ENCODE measurements at places on chromosomes 5 and 9.

DNA sequence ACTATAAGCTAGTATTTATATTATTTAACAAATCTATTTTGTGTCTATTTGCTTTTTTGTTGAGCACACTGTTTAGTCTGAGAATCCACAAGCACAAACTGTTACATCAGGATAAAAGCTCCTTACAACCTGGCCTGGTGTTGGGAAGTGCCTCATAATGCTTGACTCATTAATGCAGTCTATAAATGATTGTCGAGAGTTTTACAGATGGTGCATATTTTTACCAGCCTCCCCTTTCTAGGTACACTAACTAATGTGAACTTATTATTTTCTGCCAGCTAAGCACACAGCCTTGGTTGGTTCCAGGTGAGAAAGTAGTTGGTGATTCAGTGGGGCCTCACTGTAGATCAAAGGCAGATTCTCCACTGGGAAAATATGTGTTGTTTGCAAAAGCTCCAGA, 151.0 kb upstream of the ADAMTS16 start:
- DNase-seq = no peak

GRCh38 chr5:10499776-10500175, 58.1 kb downstream of the ROPN1L start:
- DNase-seq = no peak

DNA sequence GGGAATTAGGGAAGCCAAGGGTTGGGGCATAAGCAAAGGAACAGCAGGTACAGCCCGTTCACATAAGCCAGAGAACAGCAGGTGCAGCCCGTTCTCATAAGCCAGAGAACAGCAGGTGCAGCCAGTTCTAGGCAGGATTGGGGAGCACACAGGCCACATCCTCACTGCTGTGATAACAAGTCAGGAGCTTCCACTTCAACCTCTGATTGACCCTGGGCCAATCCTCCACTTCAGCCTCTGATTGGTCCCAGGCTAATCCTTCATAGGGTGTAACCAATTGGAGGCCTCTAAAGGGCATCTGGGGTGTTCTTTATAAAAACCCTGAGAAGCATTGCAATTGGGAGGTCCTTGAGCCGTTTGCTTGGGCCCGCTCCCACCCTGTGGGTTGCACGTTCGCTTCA, 27.5 kb downstream of the CEL start:
- no peak for DNase-seq

DNA sequence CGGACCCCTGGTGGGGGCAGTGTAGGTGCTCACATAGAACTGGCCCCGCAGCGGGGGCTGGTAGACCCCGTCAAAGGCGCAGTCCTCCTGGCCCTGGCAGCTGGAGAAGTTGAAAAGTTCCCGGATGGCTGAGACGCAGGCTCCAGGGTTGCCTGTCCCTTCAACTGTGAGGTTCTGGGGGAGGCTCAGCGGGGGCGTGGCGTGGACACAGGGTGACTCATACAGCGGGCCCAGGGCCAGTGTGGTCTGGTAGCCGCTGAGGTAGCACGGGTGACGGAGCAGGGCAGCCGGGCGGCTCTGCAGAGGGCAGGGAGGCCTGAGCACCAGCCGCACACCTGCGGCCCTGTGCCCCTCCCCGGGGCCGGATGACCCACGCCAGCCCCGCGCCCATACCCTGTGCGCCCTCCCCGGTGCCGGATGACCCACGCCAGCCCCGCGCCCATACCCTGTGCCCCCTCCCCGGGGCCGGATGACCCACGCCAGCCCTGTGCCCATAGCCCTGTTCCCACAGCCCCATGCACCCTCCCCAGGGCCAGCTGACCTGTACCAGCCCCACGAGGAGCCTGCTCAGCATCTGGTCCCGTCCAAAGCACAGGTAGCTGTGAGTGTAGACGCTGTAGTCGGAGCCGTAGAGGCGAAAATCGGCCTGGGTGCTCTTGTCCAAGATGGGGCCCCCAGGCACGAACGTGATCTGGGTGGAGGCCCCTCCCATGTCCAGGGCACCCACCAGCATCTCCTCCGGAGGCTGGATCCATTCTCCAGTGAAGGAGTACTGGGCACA, 5.0 kb downstream of the ENTPD8 start:
- peak; percentile 30 for DNase-seq

GRCh38 chr5:107331882-107332281, 338.9 kb downstream of the EFNA5 start:
- DNase-seq = no peak

DNA sequence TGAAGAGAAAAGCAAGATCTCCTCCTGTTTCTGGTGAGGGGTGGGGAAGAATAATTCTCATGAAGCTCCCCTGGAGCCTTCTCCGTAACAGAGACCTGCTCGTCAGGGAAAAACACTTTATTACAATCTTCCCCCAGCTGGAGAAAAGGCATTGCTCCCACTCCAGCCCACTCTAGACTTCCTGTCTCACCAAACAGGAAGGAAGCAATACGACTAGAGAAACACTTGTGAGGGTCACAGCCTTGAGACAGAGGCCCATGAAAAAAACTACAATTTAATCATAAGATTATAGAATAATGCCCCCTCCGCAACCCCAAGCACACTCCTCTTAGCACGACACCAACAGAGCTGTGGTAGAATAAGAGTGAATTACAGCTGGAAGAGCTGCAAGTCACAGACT, 197.2 kb upstream of the S1PR3 start:
- no peak for DNase-seq

DNA sequence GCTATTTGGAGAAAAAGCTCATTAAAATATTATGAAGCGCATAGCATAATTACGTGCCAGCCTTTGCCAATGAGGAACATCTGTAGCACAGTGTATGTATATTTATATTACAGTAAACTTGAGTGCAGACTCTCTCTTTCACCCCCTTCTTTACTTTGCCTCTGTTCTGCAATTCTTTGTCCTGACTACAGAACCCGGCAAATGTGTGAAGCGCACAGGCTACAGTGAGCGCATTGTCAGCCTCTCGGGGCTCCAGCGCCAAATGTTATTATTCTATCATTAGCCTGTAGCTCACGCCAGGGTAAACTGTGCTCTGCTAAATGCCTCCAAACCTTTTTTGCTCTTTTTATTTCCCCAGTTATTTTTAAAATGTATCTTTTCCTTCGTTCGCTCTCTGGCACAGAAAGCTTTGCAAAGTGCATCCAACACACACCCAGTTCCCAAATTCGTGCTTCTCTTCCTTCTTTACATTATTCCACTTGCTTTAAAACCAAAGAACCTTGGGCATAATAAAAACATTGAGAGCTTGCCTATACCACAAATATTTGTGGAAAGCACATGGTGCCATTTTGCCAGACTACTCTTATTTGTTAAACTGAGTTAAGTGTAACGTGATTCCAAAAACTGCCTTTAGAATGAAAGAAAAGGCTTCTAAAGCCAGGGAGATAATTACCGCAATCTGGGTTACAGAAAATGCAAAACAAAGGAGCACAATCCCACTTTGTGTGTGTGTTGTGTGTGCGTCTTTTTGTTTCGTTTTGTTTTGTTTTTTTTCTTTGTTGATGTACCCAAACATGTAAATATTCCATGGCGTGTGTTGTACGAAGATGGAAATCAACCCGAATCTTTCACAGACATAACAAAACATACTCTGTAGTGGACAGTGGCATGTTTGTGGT, 164.1 kb upstream of the MPDZ start:
- no peak for DNase-seq

- DNase-seq = peak; percentile 79
Measured at GRCh38 chr9:6566409-6567139, 79.0 kb downstream of the GLDC start.

DNA sequence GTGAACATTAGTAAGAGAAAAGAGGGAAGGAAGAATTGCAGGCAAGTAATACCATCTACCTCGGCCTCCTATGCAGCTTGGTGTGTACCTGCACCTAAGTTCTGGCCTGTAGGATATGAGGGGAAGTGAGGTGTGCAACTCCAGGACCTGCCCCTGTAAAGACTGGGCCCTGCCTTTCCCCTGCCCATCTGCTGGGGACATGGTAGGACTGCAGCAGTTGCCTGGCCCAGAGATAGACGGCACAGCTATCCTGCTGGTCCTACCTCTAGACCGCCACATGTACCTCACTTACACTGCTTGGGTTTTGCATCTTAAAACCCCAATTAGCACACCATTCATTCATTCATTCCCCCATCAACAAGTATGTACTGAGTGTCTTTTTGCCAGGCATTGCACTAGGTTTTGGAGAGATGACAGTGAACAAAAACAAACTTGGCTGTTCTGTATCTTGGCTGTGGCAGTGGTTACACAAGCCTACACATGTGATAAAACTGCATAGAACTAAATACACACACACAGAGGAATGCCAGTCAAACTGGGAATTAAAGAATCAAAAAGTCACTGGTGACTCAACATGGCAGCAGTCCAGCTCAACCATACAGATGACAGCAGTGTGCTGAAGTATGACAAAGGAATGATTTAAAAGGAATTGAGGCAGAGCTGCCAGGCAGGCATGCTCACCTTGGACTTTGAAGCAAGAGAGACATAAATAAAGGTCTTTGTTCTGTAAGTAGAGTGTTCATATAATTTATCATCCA, 23.3 kb upstream of the MGAT1 start:
- no peak for DNase-seq

- DNase-seq = peak; percentile 83
Measured at GRCh38 chr9:95462249-95463147, 54.3 kb downstream of the PTCH1 start.

DNA sequence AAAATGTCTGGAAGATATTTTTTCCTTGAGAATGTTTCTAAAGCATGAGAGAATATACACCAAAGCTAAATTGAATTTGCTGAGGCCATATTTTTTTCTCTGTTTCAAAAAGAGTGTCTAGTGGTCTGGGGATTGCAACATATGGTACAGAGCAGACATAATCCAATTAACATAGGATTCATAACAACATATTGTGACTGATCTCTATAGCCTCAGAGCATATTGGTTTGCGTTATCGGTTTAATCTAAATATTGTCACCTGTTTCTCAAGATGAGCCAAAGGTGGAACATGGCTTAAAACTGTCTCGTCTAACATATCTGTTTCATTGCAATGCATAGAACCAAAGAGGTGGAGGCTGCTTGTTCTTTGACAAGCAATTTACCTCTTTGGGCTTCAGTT, 3.9 kb downstream of the PPP3R2 start:
- no peak for DNase-seq

DNA sequence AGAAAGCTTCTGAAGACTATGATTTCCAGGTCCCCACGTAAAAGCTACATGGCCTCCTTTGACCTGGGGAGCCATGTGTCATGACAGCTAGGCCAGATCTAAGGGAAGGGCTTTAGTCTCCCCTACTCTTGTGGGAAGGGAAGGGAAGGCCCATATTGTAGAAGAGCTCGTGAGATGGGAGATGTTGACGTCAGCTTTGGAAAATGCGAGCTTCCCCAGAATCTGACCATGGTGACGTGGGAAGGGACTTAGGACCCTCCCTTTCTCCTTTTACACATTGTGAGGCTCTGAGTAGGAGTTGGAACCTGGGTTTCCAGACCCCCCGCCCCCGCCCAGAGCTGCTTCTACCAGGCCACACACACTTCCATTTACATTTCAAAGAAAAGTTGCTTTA, 165.5 kb downstream of the SYK start:
- no peak for DNase-seq

- DNase-seq = peak; percentile 96
Measured at GRCh38 chr9:91197232-91198181, 164.2 kb downstream of the AUH start.

DNA sequence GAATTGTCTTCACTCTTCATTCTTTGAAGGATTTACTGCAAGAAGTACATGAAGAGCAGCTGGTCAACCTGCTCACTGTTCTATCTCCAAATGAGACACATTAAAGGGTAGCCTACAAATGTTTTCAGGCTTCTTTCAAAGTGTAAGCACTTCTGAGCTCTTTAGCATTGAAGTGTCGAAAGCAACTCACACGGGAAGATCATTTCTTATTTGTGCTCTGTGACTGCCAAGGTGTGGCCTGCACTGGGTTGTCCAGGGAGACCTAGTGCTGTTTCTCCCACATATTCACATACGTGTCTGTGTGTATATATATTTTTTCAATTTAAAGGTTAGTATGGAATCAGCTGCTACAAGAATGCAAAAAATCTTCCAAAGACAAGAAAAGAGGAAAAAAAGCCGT, 37.6 kb downstream of the FXN start:
- no peak for DNase-seq

DNA sequence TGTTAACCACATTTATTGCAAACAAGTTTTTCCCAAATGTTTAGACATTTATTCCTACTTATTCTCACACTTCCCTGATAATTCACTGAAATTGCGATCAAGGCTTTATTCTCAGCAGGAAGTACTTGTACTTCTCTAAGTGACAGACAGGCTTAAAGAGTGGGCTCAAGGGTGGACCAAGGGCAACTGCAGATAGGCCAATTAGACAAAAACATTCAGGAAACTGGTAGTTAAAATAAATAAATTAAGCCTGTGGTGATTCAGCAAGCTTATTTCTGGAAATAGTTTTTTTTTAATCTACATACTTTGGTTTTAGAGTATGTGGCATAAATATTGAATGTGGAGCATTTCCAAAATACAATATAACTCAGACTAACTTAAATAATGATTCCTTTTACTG, 136.1 kb downstream of the UGCG start:
- no peak for DNase-seq

DNA sequence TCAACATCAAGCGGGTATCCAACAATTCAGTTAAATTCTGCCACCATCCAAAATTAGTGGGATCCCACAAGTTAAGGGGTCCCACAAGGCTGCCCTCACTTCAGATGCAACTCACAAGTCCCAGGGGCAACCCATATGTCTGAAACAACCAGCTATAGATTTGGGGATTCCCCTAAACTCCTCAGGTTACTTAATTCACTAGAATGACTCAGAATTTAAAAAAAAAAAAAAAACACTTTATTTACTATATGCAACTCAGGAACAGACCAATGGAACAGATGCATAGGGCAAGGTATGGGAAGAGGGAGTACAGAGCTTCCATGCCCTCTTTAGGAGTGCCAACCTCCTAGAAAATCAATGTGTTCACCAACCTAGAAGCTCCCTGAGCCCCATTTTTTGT, 15.1 kb downstream of the AUH start:
- DNase-seq = no peak

DNA sequence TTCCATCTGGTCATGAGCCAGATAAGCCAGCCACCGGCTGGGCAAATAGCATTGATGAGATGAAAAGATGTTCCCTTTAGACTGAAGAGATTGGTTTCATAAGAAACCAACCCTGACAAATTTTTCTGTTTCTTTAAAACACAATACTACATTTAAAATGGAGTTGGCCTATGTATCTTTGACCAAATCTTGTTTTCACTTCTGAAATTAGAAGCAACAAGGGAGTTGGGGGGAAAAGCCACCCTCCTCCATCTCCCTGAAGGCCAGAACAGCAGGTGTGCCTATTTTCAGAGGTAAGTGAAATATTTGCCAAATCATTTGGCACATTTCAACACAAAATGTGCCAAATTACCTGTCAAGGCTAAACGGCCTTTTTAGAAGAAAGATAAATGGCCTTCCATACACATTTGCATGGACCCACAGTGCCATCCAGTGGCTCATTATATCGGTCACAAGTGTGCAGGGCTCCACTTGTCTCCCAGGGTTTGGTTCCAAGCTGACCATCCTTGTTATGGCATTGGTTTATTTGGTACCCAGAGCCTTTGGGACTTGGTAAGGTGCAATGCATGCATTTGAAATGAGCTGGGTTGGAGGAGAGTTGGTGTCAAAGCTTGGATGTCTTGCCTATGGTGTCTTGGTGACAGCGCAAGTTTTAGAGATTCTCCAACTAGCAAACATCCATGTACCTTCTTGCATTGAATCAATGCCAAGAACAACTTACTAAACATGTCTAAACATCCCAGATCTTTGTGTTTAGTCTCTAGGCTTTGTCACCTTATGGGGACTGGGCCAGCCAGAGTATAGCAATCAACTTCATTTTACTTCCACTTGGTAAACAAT, 372.0 kb upstream of the KIF2A start:
- no peak for DNase-seq

Measured in AG09319 (cell line).